ENCODE measurements at places on chromosomes 6 and 20.

- no peak for DNase-seq
Measured at GRCh38 chr6:170459451-170459850, 93.7 kb downstream of the PSMB1 start.

DNA sequence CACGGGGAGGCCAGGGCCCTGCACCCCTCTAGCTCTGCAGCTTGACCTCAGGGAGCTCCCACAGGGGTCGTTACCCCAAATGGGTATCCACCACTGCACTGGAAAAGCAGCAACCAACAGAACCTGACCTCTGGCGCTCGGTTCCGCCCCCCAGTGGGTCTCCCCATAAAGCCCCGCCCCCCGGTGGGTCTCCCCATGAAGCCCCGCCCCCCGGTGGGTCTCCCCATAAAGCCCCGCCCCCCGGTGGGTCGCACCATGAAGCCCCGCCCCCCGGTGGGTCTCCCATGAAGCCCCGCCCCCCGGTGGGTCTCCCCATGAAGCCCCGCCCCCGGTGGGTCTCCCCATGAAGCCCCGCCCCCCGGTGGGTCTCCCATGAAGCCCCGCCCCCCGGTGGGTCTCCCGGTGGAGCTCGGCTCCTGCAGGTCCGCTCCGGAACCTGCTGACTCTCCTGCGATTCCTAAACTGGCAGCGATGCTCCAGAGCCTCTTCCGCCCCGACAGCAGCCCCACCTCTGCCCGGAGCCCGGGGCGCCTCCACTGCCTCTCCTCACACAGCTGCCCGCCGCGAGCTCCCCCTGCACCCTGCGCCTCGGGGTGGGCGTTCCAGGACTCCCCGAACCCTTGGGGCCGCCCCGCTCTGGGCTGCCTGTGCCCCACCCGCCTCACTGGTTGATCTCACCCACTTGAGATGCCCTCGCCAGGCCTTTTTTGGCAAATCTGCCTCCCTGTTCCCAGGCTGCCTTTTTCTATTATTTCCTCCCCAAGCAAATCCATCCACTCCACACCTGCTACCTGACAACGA, 12.1 kb downstream of the SLC2A4RG start:
- no peak for DNase-seq

GRCh38 chr6:87391334-87391733, 16.4 kb upstream of the CFAP206 start:
- DNase-seq = no peak

DNA sequence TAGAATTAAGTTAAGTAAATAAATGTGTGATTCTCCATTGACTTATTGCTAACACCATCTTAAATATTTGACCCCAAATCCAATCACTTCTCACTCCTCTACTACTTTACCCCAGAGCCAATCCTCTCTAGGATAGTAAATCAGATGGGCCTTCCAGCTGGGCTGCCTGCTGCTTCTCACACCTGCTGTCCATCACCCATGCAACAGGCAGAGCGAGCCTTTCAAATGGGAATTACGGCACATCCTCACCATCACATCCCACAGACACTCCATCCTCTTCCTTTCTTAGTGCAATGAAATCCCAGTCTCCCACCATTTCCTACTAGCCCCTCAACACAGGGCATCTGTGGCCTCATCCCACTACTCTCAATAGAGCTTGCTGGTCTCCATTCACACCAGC, 34.0 kb downstream of the HLA-F start:
- no peak for DNase-seq

GRCh38 chr20:47428851-47429336, 72.4 kb upstream of the ZMYND8 start:
- no peak for DNase-seq

DNA sequence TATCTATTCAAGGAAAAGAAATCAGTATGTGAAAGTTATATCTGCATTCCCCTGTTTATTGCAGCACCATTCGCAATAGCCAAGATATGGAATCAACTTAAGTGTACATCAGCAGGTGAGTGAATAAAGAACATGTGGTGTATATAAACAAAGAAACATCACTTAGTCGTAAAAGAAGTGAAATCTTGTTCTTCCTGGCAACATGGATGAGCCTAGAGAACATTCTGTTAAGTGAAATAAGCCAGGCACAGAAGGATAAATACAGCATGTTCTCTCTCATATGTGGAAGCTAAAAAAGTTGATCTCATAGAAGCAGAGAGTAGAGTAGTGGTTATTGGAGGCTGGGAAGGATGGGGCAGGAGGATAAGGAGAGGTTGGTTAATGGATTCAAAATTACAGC, 287.9 kb upstream of the FERMT1 start:
- no peak for DNase-seq

DNA sequence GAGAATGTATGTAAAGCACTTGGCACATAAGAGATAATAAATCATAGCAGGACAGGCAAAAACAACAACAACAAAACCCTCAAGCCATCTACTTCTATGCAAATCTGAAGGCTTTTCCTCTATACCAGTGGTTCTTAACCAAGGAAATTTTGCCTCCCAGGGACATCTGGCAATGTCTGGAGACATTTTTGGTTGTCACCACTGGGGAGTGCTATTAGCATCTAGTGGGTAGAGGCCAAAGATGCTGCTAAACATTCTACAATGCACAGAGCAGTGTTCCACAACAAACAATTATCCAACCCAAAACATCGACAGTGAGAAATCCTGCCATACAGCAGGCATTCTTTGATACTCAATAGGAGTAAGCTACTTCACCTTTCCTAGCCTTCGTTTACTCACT, 28.2 kb downstream of the NDRG3 start:
- no peak for DNase-seq

GRCh38 chr20:38844963-38845362, 39.5 kb downstream of the PPP1R16B start:
- no peak for DNase-seq

GRCh38 chr6:167804281-167805013, 22.3 kb upstream of the AFDN start:
- DNase-seq = no peak

GRCh38 chr20:23745247-23745646, 5.5 kb downstream of the CST1 start:
- no peak for DNase-seq

GRCh38 chr6:162770955-162771354, 43.2 kb downstream of the PACRG start:
- no peak for DNase-seq

Data from activated T-cell treated with anti-CD3 and anti-CD28 coated beads, Interleukin-2, amount 50 U/mL, for 1 hour (primary cell).